ENCODE measurements at places on chromosomes 2 and 18.

- DNase-seq: no peak
These were observed 194.0 kb downstream of the LRATD1 start for GRCh38 chr2:14826518-14826917.

DNA sequence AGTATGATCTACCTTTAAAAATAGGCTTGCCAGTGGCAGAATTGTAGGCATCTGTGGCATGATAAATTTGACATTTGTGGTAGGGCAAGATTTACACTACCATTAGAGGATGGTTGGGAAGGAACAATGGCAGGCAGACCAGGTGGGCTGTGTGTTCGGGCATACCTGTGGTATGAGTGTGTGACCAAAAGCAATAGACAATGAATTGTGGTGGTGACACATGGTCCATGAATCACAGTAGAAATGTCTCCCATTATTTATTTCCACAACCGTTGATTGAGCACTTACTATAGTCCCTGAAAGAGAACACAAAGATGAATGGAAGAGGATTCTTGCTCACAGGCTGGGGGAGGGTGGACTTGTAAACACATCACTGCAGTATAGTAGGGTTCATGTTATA, 29.9 kb upstream of the RUFY4 start:
- no peak for DNase-seq

GRCh38 chr2:233116946-233117345, 56.8 kb downstream of the INPP5D start:
- no peak for DNase-seq

GRCh38 chr2:25980076-25980887, 2.0 kb downstream of the KIF3C start:
- no peak for DNase-seq

DNA sequence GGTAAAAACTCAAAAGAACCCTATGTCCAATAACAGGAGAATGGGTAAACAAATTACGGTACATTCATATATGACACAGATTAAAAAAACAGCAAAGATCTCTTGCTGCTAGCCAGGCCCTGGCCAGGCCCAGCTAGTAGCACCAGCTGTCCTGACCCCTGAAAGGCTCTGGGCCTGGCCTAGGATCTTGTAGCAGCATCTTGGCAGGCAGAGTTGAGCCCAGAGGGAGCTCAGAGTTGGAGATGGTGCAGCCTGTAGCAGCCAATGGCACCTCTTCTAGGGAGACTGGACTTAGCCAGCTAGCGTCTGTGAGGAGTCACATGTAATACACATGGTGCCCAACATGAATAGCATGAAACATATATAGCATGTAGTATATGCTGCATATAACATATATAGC, 69.1 kb downstream of the HS6ST1 start:
- no peak for DNase-seq

- DNase-seq: no peak
These were observed 37.8 kb upstream of the TMEM18 start for GRCh38 chr2:715038-715437.

GRCh38 chr2:219199470-219200211, 6.9 kb upstream of the ZFAND2B start:
- DNase-seq: no peak

DNA sequence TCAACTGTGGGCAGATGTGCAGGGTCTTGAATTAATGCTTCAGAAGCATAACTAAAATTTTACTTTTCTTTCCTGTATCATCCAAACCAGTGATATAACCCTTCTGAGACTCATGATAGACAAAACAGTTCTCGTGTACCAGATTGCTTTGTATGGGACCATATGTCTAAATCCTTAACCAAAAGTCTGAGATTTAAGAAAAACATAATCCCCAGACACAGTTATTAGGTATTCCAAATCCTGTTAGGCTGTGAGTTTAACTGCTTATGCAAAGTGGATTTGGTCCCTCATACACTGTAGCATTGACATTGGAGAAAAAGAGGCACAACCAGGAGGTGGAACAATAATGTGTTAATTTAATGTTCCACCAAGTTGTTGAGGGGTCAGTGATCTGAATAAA, 235.0 kb downstream of the PMAIP1 start:
- no peak for DNase-seq

GRCh38 chr2:225355788-225356187, 43.7 kb upstream of the NYAP2 start:
- DNase-seq: no peak

DNA sequence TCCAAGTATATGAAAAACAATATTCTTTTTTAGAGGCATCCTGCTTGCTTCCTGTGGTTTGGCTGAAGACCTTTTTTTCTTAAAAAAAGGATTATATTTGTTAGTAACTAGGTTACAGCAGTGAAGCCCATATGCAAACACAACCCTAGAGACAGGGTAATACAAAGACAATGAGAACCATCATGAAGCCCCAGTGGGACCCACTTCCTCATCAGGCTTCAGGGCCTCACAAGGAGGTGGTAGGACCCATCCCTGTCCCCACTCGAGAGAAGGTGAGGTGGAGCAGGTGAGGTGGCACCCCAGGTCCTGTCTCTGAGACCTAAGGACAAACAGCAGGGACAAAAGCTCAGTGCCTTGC, 80.3 kb downstream of the EDAR start:
- DNase-seq: no peak

- DNase-seq: no peak
These were observed 87.5 kb upstream of the RNF152 start for GRCh38 chr18:61980355-61980754.

DNA sequence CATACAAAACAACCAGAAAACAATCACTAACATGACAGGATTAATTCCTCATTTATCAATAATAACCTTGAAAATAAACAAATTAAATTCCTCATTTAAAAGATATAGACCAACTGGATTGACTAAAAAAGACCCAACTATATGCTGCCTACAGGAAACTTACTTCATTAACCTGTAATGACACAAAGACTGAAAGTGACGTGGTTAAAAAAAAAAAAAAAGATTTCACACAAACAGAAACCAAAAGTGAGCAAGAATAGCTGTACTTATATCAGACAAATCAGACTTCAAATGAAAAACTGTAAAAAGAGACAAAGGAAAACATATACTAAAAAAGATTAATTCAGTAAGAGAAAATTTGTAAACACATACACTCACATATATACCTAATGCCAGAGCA, 201.2 kb downstream of the CCDC178 start:
- DNase-seq: no peak

DNA sequence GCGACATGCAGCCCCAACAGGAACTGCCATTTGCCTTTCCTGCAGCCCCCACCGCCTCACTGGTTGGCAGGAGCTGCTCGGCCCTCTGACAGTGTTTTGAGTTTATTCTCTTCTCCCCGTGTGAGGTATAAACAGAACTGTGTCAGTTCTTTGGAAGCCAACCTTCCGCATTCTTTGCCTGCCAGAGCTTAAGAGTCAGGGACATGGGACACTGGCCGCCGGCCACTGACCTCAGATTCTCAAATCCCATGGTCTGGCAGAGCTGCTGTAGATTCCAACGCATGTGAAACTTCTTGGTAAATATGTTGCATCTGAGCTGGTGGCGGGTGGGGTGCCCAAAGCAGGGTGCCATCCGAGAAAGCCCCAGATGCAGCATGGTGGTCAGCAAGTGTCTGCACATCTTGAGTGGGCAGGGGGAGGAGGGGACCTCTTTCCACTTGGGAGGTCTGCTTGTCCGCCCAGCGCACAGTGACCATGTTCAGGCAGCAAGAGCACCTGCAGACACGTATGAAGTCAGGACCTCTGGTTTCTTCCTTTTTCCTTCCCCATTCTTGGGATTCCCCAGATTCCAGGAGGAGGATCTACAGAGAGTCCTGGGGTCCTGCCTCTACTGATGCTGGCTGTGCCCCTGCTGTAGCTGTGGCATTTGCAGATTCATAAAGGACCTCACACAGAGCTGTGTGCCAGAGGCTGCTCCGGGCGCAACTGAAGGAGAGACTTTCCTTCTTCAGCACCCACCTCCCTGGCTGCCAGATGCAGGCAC, 23.8 kb downstream of the ASB18 start:
- DNase-seq: no peak

GRCh38 chr2:75719616-75720015, 8.9 kb upstream of the GCFC2 start:
- DNase-seq: no peak

DNA sequence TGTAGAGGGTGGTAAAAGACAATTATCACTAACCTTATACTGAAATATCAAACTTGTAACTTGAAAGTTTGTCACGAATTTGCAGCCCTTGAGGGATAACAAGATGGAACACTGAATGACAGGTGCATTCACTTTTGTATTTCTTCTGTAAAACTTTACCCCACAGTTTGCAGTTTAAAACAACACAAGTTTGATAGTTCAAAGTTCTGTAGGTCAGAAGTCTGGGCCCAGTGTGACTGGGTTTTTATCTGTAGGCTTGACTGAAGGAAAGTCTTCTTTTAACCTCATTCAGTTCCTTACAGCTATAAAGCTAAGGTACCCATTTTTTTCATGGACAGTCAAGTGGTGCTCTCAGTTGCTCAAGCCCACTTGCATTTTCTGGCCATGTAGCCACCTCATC, 257.1 kb upstream of the NRXN1 start:
- DNase-seq: no peak

GRCh38 chr2:121388371-121388770, 103.4 kb upstream of the TFCP2L1 start:
- DNase-seq: no peak

- DNase-seq: no peak
These were observed 56.2 kb upstream of the TMEM163 start for GRCh38 chr2:134774786-134775641.

DNA sequence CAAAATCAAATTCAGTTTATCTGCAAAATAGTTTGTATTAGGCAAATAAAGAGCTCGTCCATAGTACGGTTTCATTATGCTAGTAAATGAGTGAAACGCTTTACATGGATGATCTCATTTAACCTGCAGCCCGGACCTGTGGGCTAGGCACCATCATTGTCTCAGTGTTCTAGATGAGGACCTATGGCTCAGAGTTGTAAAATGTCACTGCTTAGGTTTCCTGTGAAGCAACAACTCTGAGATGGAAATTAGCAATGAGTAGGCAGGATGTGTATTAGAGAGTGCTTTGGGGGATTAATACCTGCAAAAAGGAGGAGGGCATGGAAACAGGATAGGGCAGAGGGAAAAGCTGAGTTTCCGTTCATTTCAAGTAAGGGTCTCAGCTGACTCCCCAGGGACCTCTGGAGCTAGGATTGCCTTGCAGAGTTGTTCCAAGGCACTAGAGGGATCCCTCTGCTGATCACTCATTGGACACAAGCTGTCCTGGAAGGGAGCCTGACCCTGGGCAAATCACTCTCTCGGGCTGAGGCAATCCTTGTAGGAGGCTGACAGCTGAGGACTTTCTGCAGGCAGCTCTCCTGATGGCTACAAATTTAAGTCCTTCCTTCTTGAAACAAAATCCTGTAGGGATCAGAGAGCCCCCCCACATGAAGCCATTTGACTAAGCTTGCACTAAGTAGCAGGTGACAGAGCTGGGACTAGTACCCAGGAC, 58.8 kb upstream of the SIX2 start:
- no peak for DNase-seq

- no peak for DNase-seq
These were observed 73.6 kb downstream of the DNMT3A start for GRCh38 chr2:25268139-25268538.

- no peak for DNase-seq
These were observed 188.7 kb downstream of the RTP5 start for GRCh38 chr2:242058116-242058680.
